Hematopoietic multipotent progenitor cell treated with erythropoietin and hydrocortisone succinate and interleukin-3 and kit ligand, for 17 days (in vitro differentiated cells): ENCODE measurements at places on chromosomes 2 and 18.

GRCh38 chr2:219282943-219283581 lies 3.9 kb downstream of the DNAJB2 start:
- no peak for DNase-seq

GRCh38 chr2:152415231-152415642 lies 80.3 kb downstream of the FMNL2 start:
- no peak for DNase-seq

GRCh38 chr2:235506291-235506996 lies 12.6 kb downstream of the AGAP1 start:
- no peak for DNase-seq

DNA sequence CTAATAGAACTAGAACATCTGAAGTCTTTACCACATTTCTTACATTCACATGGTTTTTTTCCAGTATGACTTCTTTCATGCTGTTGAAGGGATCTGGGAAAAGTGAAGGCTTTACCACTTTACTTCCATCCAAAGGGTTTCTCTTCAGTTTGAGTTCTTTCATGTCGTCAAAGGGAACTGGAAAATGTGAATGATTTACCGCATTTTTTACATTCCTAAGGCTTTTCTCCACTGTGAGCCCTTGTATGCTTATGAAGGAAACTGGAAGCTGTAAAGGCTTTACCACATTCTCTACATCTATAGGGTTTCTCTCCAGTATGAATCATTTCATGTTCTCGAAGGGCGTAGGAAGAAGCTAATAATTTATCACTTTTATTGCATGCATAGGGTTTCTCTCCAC lies 46.7 kb downstream of the NBEAL1 start:
- no peak for DNase-seq

GRCh38 chr2:38716185-38716584 lies 35.0 kb downstream of the SRSF7 start:
- DNase-seq = no peak

DNA sequence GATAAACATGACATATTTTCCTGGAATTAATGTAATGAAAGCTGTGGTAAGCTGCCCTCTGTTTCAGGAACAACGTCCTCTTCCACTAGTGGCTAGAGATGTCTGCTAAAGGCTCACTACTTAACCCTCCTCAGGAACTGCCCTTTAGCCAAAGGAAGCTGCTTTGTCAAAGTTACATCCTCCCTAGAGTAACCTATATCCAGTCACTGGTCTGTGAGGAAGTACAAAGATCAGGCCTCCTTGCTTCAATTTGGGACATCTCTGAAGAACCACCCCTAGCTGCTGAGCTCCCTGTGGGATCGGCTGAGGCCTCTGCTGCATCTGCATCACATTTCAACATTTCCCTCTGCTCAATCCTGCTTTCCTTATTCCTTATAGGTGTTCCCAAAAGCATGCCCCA lies 107.8 kb downstream of the PRELID3A start:
- DNase-seq = no peak
